ENCODE measurements at places on chromosomes 3 and 15.

- no peak for DNase-seq
These were observed 15.5 kb upstream of the EHD4 start for GRCh38 chr15:41987925-41988275.

DNA sequence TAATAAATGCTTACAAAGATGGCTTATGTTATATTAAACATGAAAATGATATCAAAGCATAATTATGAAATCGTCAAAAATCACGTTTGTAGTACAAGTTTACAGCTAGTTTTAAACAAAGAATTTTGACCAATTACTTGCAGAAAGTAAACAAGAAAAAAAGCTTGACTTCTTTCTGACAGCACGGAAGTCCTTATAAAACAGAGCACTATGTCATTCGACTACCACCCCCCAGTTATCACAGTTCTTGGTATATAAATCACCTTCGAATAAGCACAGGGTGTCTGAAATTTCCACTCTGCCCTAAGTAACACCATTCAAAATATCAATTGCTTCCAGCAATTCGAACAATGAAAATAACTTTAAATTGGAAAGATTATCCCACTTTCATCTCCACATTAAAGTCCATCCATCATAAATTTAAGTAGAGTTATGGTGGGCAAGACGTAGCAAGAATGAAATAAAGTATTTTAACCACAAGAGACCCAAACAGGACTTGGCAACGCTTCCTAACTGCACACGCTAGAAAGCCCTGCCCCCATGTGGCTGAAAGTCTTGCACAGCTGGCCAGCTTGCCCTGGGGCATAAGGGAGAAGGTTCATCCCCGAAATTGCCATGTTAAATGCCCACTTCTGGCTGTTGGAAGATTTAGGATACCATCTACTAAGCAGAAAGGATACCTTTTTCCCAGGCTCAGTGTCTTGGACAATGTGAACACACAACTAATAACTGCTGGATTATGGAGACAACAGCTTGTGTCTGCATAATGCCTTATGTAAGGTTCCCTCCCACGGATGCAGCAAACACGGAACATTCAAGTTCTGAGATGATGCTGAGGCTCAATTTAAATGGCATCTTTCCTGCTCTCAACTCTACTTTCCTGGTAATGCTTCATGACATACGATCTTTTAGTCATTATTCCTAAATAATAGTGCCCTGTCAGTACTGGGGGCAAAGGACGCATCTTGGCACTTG, 116.4 kb upstream of the TJP1 start:
- no peak for DNase-seq

- DNase-seq: no peak
These were observed 33.6 kb downstream of the TMEM212 start for GRCh38 chr3:171876680-171877147.

GRCh38 chr3:145678401-145678800, 482.6 kb downstream of the PLOD2 start:
- no peak for DNase-seq

DNA sequence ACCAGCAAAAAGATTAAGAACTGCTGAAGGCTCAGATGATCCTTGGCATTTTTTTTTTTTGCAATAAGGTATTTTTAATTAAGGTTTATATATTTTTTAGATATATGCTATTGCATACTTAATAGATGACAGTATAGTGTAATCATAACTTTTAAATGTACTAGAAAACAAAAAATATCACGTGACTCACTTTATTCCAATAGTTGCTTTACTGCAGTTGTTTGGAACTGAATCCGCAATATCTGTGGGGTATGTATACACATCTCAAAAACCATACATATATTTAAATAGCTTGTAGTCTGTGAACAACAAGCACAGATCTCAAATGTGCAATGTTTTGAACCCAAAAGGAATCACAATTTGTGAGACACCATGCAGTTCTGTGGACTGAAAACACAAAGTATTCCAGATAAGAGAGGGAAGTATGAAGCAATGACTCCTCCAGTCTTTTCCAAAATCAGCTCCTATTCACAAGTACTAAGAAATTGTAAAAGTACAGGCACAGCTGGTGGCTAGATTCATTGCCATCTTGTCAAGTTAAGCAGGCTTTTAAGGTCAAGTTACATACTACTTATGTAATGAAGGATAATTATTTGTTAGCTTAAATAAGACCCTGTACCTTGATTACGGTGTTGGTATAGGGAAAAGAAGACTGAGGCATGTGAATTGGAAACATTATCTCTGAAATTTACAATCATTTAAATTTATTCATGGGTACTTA, 331.1 kb downstream of the TBC1D5 start:
- no peak for DNase-seq

DNA sequence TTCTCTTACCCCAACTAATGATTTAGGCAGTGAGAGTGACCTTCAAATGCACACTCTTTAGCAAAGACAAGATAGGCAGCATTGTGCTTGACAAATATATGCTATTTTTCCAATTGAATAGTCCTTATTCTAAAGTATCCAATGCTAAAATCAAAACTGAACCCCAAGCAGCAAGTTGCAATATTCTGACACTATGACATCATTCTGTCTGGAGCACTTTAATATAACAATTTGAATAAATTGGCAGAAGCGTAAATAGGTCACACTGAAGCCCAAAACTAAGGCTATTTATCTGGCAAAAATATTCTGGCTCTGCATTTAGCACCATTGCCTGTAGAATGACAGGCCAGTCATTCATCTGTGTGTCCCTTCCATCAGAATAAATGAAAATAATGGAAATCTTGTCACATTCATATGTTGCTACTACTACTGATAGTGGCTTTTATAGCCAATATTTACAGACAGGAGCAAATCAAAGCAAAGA, 2.9 kb downstream of the CBLB start:
- no peak for DNase-seq

- DNase-seq: no peak
These were observed 27.2 kb downstream of the AKAP13 start for GRCh38 chr15:85407421-85408269.

GRCh38 chr3:58638591-58638990, 28.0 kb downstream of the FAM3D start:
- no peak for DNase-seq

DNA sequence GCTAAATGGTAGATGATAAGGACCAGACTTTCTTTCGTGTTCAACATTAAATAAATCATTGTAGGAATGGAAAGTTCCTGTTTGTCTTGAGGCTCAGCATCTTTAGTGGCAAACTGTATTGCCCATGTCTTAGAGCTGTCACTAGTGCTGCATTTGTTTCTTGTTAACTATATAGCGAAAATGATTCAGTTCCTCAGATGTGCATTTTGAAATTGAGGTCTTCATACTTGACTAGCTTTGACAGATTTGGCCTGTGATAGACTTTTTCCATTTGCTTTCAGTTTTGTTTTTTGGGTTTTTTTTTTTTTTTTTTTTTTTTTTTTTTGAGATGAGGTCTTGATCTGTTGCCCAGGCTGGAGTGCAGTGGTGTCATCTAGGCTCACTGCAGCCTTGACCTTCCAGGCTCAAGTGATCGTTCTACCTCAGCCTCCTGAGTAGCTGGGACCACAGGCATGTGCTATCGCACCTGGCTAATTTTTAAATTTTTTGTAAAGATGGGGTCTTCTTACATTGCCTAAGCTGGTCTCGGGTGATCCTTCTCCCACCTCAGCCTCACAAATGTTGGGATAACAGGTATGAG, 9.5 kb upstream of the RPLP1 start:
- no peak for DNase-seq
